ENCODE measurements at places on chromosomes 12 and 14. TPM values are rescaled to one million over a fixed set of nuclear protein-coding genes. Genes with fewer than 3 reads are reported as not detected.

GRCh38 chr12:24200010-24200409, 250.5 kb upstream of the SOX5 start:
- no peaks in the 10 kb centered on the region for H3K36me3 ChIP-seq
- no peak overlapping the region for H3K4me3 ChIP-seq
- 0 out of 2 replicates have a peak, but pooled peaks cover 5% of the 10 kb centered on the region for H3K4me1 ChIP-seq

DNA sequence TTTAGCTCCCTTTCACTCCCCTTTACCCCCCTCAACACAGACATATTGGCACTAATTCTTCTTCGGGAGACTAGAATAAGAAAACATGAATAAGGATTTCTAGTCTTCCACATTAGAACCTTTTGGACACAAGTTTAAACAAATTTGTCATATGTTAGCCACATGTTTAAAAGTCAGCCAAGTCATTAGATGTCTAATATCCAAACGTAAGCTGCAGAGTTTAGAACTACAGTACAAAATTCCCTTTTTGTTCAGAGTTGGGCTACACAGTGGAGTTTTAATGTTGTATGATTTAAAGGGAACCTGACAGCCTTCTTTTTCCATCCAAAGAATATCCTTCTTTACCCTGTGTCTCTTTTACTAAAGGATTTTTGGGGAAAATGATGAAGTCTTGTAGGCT, 79.8 kb downstream of the PDE6H start:
- H3K4me3 ChIP-seq: no peak overlapping the region
- no peak for DNase-seq
- no peak overlapping the region for H3K27ac ChIP-seq
- H3K27me3 ChIP-seq: no peaks in the 10 kb centered on the region
- H3K4me1 ChIP-seq: no peaks in the 10 kb centered on the region

GRCh38 chr14:68632054-68632895, 160.6 kb downstream of the ZFP36L1 start:
- no peaks in the 10 kb centered on the region for H3K27me3 ChIP-seq
- H3K4me1 ChIP-seq: peaks cover 13% of the 10 kb centered on the region
- H3K4me3 ChIP-seq: no peak overlapping the region
- DNase-seq: no peak
- H3K27ac ChIP-seq: no peak overlapping the region
- H3K36me3 ChIP-seq: no peaks in the 10 kb centered on the region

The GLT1D1 gene
- total RNA-seq: 4.4 TPM

The GRIP1 gene
- total RNA-seq: 13.7 TPM

GRCh38 chr12:91778938-91779400, 366.7 kb downstream of the BTG1 start:
- no peak overlapping the region for H3K27ac ChIP-seq
- no peak for DNase-seq
- H3K4me1 ChIP-seq: no peaks in the 10 kb centered on the region

DNA sequence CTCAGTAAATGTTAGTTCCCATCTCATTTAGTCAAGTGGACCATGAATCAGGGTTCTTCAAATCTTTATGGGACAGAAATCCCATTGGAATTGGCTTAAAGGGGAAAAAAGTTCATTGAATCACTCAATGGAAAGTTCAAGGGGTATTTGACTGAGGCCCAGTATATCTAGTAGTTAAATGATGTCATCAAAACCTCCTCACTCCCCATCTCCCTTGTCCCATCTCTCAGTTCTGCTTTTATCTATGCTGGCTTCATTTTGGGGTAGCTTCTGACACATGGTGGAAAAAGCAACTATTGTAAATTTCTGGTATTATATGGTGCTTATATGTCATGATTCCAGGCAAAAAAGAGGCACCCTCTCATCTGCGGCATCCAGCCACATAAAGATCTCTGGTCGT, 51.9 kb downstream of the DAAM1 start:
- H3K4me3 ChIP-seq: no peak overlapping the region
- no peak overlapping the region for H3K27ac ChIP-seq
- no peaks in the 10 kb centered on the region for H3K36me3 ChIP-seq
- peaks cover 24% of the 10 kb centered on the region for H3K4me1 ChIP-seq
- H3K27me3 ChIP-seq: no peaks in the 10 kb centered on the region

The C14orf93 gene
- total RNA-seq: 12.4 TPM

DNA sequence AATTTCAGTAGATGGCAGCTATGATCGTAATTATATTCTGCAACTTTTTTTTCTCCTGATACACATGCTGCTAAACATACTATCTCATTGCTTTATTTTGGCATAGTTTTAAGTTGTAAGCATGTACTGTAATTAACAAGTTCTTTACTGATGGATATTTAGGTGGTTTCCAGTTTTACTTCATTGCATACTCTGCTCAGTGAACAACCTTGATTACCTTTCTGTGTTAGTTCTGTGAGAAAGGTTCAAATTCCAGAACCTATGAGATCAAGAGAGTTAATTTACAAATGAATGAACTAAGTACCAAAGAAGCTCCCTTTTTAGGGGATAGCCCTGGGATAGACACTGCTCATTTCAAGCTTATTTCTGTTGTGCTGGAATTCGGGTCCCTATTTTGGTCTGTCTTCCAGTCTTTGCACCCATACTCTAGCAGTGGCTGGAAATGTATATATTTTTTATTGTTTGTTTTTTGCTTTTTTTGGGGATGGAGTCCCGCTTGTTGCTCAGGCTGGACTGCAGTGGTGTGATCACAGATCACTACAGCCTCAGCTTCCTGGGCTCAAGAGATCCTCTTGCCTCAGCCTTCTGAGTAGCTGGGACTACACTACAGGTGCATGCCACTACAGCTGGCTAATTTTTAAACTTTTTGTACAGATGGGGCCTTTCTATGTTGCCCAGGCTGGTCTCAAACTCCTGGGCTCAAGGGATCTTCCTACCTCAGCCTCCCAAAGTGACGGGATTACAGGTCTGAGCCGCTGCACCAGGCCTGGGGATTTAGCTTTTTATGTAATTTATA, 10.6 kb downstream of the PAPOLA start:
- DNase-seq: peak; percentile 58
- H3K36me3 ChIP-seq: no peaks in the 10 kb centered on the region
- H3K4me1 ChIP-seq: peaks cover 73% of the 10 kb centered on the region
- H3K27me3 ChIP-seq: no peaks in the 10 kb centered on the region
- peak overlapping the region; percentile 28 for H3K27ac ChIP-seq
- peak overlapping the region; percentile 9 for H3K4me3 ChIP-seq

DNA sequence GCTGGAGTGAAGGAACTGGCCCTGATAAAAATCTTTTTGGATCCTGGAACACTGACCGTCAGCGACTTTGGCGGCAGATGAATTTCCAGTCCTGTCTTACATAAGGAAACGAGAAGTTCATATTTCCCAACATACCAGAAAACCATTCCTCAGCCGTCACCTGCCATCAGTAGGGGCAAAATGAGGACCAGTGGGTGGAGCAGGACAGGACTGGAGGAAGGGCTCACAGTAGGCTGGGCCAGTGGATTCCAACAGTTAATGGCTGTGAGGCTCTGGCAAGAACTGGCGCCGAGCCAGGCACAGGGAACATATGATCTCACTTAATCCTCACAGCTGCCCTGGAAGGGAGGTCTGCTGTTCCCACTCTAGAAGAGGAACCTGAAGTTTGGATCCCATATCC, 67.2 kb upstream of the FAM181A start:
- H3K36me3 ChIP-seq: no peaks in the 10 kb centered on the region
- H3K27me3 ChIP-seq: no peaks in the 10 kb centered on the region
- H3K4me3 ChIP-seq: no peak overlapping the region
- no peak overlapping the region for H3K27ac ChIP-seq

GRCh38 chr12:80356097-80356496, 87.9 kb upstream of the PTPRQ start:
- no peak overlapping the region for H3K27ac ChIP-seq
- H3K4me1 ChIP-seq: no peaks in the 10 kb centered on the region
- H3K27me3 ChIP-seq: no peaks in the 10 kb centered on the region
- DNase-seq: no peak
- H3K36me3 ChIP-seq: no peaks in the 10 kb centered on the region

The PRPH gene
- total RNA-seq: 0.24 TPM

GRCh38 chr12:95546491-95546813, 4.8 kb downstream of the USP44 start:
- peak; percentile 44 for DNase-seq
- no peaks in the 10 kb centered on the region for H3K27me3 ChIP-seq
- peak overlapping the region; percentile 84 for H3K4me3 ChIP-seq
- peak overlapping the region; percentile 87 for H3K27ac ChIP-seq

DNA sequence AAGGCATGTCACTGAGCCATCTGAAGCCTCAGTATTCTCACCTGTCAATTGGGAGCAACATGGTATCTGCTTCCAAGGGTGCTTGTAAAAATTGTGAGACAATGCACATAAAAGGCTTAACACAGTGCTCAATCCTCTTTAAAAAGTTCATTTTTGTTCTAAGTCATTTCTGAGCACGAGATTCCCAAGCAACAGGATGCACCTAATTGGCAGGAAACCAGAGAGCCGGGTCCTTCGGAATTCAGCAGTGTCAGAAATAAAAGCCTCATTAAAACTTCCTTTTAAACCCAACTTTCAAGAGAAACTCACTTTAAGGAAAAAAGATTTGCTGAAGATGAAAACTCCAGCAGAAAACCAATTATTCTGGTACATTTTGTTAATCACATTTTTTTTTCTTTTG, 112.4 kb upstream of the NOS1 start:
- no peaks in the 10 kb centered on the region for H3K4me1 ChIP-seq
- no peaks in the 10 kb centered on the region for H3K36me3 ChIP-seq
- no peak overlapping the region for H3K27ac ChIP-seq
- DNase-seq: no peak
- H3K27me3 ChIP-seq: no peaks in the 10 kb centered on the region

The PPP1R1A gene
- 7.6 TPM for total RNA-seq

- no peak overlapping the region for H3K27ac ChIP-seq
- H3K4me1 ChIP-seq: no peaks in the 10 kb centered on the region
- peak; percentile 44 for DNase-seq
- peaks cover 7% of the 10 kb centered on the region for H3K27me3 ChIP-seq
- H3K4me3 ChIP-seq: peak overlapping the region; percentile 67
- H3K36me3 ChIP-seq: no peaks in the 10 kb centered on the region
Measured at GRCh38 chr14:32203928-32204357, 874 bp upstream of the RNU6-8 start.

DNA sequence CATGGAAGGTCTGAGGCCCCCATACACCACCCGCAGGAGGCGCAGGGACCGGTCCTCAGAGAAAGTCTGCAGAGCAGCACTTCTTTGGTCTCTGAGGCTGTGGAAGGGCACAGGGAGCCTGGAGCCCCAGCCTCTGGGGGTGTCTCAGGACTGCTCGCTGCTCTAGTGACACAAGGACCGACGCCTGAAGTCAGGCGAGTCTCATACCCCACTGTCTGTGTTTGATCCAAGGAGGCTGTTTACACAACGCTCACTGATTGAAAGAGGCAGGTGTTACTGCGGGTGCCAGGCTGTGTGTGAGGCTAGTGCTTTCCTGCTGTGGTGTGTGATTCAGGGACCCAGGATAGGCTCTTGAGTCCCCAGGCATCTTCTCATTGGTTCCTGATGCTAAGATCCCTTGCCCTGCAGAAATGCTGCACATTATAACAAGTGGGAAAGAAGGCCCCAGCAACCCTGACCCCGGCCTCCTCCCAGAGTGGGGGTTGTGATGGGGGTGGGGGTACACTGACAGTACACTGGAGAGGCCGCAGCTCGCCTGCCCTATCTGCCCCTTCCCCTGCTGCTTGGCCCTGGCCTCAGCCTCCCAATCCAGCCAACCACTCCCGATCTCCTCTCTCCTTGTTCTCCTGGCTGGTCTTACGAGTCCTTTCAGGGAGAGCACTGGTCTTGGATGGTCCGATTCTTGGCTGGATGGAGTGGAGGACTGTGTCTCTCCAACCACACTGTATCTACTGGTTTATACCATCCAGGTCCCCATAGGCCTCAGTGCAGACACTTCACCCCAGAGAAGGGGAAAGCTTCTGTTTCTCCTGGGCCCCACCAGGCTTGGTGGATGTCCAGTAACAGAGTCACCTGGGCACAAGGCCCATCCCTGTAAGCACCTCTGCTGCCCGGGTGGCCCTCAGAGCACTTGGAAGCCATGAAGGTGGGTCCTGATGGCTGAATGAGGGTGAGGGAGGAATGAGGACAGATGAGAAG, 6.6 kb downstream of the CACNA2D4 start:
- no peak for DNase-seq
- no peaks in the 10 kb centered on the region for H3K4me1 ChIP-seq
- no peaks in the 10 kb centered on the region for H3K36me3 ChIP-seq
- H3K27ac ChIP-seq: no peak overlapping the region

DNA sequence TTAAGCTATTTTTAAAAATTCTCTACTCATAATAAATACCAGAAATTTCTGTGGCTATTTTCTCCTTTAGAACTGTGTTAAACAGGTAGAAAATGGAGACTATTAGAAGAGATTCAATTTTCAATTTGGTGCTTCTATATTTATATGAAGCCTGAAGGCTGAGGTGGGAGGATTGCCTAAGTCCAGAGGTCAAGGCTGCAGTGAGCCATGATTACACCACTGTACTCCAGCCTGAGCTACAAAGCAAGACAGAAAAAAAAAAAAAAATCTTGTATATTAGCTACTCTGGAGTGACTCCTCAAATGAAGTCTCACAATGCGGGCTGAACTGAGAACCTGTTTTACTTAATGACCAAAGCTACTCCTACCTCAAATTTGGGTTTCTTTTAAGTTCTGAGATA, 9.8 kb upstream of the DPF3 start:
- H3K4me1 ChIP-seq: peaks cover 10% of the 10 kb centered on the region
- no peak overlapping the region for H3K27ac ChIP-seq
- H3K4me3 ChIP-seq: no peak overlapping the region
- peaks cover under 1% of the 10 kb centered on the region for H3K27me3 ChIP-seq
- H3K36me3 ChIP-seq: no peaks in the 10 kb centered on the region
- no peak for DNase-seq

DNA sequence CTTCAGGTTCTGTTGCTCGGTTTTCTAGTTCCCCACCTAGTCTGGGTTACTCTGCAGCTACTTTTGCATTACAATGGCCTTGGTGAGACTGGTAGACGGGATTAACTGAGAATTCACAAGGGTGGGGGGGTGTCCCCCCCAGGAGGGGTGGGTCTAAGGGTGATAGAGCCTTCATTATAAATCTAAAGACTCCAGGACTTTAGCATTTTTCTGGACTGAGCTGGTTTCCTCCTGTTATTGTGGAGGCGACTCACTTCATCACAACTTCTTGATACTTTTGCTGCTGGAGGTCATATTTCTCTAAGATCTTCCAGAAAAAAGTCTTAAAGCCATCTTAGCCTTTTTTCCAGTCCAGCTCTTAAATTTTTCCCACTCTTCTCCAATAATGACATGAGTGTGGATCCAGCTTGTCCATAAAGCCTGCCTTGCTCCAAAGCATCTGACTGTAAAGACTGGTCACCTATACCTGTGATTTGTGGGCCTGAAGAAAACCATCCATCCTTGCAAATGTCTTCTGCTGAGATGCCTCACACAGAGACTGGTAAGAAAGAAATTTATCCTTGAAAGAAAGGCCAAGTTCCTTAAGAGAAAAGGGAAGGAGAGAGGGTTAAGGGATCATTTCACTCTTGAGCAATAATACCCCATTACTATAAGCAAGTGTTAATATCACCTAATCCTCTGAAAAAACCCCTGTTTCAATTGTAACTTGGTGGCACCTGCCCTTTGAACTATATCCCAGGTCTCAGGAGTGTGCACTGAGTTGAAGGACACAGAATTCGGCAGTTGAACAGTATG, 19.7 kb upstream of the SLC2A14 start:
- no peak for DNase-seq
- no peaks in the 10 kb centered on the region for H3K36me3 ChIP-seq
- H3K4me3 ChIP-seq: no peak overlapping the region
- no peaks in the 10 kb centered on the region for H3K27me3 ChIP-seq
- H3K4me1 ChIP-seq: peaks cover 28% of the 10 kb centered on the region

The RTRAF gene
- total RNA-seq: 184 TPM

Data from GM23338 (cell line).